ENCODE measurements at places on chromosomes 7 and 10.

DNA sequence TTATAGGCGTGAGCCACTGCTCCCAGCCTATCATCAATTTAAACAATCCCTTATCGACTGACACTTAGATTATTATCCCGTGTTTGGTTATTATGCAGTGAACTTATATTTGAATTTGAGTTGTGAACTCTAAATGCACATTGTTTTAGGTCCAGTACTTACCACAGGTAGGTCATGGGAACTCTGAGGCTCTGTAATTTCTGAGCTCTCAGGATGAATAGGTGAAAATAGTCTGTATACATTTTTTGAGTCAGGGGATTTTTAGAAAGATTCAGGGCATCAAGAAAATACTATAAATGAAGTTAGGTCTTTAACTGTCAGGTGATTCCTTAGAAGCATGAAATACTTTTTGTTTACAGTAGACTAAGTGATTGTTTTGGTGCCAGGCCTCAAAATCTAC, 8.8 kb downstream of the CCDC136 start:
- DNase-seq = no peak

GRCh38 chr7:105028004-105028403, 14.0 kb downstream of the KMT2E start:
- DNase-seq = no peak

- no peak for DNase-seq
These were observed 17.6 kb downstream of the SLF2 start for GRCh38 chr10:100930368-100930767.

- DNase-seq = no peak
These were observed 181.6 kb upstream of the NEBL start for GRCh38 chr10:21078410-21079329.

DNA sequence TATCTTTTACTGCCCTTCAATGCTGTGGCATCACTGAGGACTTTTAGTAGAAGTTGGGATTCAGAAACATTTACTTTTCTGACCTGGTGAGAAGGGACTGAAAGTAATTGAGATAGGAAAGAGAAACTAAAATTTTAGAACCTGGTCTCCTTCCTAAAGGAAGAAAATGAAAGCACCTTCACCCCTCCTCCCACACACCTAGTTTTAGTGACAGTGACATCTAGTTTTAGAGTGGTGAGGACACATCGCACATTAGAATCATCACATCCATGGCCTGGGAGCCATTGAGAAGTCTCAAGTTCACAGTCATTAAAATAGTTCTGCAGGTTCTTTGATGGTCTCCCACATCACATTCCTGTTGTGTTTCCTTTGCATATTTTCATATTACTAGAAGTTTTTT, 16.1 kb downstream of the TAS2R41 start:
- DNase-seq = no peak

DNA sequence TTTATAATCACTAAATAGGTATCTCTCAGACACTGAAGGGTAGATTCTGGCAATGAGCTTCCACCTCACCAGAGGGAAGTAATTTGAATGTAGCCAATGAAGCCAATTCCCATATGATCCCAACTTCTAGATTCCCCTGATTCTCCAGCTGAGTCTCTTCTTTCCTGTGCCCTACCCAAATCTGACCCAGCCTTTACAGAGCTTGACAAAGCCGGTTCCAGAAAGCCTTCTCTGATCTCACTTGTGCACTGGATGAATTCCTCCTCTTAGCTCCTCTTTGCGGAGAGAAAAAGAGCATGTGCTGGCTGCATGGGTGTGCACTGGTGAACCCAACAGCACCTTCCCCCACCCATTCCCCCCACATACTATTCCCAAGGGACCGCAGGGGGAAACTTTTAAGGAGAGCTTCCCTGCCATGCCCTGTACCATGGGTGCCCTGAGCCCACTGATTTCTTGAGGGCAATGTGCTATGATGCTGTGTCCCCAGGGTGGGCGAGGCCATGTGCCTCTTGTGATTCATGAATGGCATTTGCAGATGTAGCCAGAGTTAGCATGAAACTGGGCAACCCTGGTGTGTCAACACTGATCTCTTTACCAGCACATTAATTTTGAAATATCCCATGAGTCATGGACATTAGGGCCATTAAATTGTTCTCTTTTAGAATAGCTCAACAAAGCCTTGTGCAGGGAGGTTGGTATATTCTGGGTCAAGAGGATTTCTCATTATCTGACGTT, 50.4 kb upstream of the PLEKHA1 start:
- no peak for DNase-seq

DNA sequence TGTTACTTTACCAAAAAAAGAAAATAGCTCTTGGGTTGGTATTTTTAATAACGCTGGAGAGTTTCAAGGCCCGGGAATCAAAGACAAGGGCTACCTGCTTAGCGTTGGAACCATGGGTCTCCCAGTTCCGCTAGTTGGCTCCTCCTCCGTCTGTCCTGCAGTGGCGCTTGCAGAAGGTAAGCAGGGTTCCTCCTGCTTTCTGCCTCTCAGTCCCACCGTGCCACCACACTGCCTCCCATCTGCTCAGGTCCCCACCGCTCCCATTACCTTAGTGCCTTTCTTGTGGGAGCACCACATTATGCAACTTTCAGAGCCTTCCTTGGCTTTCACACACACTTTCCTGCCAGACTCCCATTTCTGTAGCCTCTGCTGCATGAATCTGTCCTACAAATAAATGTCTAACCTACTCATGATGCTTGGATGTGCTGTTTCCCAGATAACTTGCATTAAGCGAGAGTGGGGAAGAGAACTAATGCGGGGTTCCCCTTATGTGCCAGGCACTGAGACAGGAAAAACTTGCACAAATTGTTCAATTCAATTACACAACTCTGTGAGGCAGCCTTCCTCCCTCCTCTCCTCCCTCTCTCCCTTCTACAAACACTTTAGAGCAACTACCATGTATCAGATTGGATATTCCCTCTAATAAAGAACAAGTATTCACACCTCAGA, 124.5 kb downstream of the AOAH start:
- no peak for DNase-seq

DNA sequence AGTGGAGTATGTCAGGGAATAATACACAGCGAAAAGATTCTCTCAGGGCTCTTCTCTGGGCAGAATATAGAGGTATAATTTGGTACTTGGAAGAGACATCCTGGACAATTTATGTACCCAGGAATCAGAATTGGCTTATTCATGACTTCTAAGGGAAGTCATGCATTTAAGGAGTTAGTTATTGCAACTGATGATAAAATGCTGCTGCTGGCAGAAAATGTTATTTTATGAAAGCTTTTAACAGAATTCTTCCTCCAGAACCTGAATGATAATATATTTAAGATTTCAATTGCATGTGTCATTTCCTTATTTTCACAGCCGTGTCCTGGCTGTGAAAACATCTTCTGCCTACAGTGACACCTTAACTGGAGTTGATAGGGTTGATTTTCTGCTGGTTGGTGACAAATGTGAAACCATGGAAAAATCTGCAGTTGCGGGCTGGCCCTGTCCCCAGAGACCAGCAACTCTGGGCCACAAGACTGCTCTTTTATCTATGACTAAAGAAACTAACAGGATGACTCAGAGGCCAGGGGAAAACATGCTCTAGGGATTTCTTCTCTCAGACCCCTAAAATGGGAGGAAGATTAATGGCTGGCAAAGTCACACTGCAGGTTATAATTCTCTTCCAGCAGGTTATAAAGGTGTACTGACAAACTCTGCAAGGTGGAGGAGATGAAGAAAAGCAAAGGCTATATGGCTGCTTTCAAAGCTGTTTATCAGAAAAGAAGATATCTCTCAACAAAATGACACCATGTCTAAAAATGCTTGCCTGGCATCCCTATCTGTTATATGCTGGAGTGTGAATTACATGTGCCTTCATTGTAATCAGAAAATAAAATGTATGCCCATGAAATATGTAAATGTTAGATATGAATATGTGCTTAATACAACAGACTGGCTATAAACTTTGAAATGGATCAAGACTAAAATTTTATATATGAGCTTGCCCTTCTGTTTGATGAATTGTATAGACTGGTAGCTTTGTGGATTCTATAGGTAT, 12.1 kb upstream of the TRUB1 start:
- DNase-seq = no peak

DNA sequence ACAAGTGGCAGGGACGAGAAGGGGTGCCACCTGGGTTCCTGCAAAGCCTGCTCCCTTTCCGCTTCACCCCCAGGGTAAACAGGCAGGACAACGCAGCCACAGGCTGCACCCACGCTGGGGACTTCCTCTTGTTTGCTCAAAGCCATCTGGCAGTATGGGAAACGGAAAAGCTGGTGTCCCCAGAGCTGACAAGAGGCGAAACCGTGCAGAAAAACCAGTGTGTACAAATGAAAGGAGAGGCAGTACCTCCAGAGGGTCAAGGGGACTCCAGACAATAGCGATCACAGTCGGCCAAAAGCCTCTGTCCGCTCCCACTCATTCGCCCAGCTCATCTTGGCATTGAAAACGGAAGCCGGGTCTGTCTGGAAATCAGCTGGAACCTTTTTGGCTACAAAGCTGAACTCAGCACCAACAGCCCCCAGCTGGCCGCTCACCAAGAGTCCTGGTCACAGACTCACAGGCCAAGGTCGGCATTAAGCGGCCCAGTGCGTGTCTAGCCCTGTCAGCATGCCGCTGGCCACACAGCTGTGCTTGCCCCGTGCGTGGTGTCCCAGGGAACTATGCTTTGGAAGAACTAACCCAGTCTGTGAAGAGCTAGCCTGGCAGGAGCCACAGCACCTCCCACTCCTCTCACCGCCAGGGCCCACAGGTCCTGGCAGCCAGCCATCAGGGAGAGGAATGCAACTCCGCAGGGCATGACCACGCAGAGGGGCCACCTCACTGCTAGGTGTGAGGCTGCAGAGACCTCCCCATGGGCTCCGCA, 10.4 kb downstream of the TNS3 start:
- no peak for DNase-seq

GRCh38 chr10:131778385-131778784, 122.4 kb upstream of the PPP2R2D start:
- DNase-seq = no peak

- peak; percentile 40 for DNase-seq
These were observed 20.3 kb upstream of the IGF2BP3 start for GRCh38 chr7:23490357-23491135.

DNA sequence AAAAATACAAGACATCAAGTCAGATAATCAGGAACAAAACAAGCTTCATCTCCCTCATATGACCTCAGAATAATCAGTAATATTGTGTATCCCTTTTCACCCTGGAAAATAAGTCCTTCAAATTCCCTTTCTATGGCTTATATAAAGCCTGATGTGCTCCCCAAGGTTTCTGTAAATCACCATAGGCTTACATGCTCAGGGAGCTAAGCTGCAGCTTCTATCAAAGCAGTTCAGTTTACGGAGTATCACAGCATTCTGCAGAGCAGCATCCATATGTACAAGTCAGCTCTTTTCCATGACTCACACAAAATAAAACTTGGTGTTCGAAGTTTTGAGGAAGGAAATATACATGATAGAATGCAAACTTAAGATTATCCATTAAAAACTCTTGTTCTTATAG, 225.6 kb downstream of the LRRTM3 start:
- no peak for DNase-seq

DNA sequence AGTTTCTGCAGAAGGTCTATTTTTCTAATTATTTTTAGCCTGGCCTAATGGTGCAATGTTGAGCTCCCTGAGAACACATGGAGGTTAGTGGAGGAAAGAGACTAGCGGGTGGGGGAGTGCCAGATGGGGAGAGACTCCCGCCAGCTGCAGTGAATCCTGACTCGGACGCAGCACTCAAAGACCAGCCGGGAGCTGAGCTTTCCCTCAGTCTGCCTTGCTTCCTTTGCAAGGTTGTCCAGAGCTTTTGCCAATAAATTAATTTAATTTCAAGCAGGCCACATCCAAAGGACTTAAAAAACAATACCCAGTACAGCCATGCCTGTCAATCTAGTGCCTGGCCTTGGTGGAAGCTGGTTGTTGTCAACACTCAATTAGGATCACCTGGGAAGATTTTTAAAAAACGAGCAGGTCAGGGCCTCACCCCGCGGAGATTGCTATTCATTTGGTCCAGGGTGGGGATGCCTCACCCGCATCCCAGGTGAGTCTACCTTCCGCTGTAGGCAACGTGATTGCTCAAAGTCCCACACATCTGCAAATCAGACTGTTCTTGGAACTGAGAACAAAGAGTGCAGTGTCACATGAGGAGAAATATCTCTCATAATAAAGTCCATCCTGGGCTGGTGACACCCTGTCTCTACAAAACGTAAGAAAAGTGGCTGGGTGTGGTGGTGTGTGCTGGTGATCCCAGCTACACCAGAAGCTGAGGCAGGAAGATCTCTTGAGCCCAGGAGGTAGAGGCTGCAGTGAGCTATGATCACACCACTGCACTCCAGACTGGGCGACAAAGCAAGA, 4.0 kb downstream of the CLRN3 start:
- DNase-seq = no peak

- DNase-seq = no peak
These were observed 9.2 kb upstream of the ODAD2 start for GRCh38 chr10:28008054-28008453.

GRCh38 chr7:21916629-21917028, 29.1 kb downstream of the CDCA7L start:
- no peak for DNase-seq

DNA sequence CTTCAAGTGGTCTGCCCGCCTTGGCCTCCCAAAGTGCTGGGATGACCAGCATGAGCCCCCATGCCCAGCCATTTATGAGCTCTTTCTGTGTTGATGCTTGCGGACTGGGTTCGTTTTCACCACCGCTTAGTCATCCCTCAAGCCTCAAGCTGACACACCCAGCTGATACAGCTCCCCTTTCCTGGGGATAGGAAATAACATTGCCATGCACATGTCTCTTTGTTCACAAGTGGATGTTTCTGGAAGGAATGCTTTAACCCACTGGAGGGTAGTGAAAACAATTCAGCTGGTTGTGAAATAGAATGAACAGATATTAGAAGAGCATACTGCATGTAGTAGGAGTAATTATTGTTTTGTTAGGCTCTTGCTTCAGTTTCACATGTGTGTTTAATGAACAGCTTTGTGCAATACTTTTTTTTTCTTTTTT, 8.5 kb upstream of the METTL27 start:
- no peak for DNase-seq

- DNase-seq = no peak
These were observed 134.3 kb downstream of the ACTR3B start for GRCh38 chr7:152893801-152894294.

GRCh38 chr7:134636008-134636449, 10.6 kb upstream of the BPGM start:
- DNase-seq = no peak

DNA sequence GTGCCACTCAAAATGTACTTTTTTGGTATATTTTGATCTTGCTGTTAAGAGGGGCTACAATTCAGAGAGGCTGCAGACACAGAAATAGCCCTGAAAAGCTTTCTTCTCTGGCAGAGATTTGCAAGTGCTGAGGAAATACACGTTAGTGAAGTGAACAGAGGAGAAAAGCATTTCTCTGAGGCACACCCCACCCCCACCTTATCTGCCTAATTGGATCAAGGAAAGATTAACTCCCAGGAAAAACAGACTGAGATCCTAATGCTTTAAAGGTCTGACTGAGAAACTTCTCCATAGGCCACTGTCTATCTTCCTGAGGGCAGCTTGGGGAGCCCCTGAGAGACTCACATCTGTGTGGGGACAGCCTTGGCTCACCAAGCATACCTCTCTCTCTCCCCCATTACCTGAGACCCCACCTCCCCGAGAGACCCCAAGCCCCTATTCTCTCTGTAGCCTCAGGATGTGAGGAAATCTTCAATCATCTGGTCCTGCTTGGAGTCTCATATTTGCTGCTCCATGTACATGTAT, 14.8 kb upstream of the AKR1C3 start:
- no peak for DNase-seq

GRCh38 chr7:121366852-121367431, 29.2 kb downstream of the FAM3C start:
- peak; percentile 3 for DNase-seq

GRCh38 chr7:142454862-142455261, 197.0 kb upstream of the PRSS58 start:
- DNase-seq = no peak

- DNase-seq = no peak
These were observed 11.7 kb downstream of the ANK3 start for GRCh38 chr10:60377955-60378354.
